ENCODE measurements at places on chromosomes 3 and 15.
A peak's percentile ranks its signal among the peaks of the same experiment; 100 is the strongest.

- DNase-seq = no peak
Measured at GRCh38 chr3:2944628-2945027, 165.5 kb downstream of the IL5RA start.

- no peak for DNase-seq
Measured at GRCh38 chr3:15390460-15390859, 36.9 kb downstream of the METTL6 start.

DNA sequence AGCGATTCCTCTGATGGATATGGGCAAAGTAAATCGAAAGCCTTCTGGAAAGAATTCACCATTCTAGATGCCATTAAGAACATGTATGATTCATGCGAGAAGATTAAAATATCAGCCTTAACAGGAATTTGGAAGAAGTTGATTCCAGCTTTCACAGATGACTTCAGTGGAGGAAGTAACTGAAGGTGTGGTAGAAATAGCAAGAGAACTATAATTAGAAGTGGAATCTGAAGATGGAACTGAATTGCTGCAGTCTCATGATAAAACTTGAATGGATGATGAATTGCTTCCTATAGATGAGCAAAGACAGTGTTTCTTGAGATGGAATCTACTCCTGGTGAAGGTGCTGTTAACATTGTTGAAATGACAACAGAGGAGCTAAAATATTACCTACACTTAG, 30.1 kb upstream of the TBC1D23 start:
- DNase-seq = no peak

DNA sequence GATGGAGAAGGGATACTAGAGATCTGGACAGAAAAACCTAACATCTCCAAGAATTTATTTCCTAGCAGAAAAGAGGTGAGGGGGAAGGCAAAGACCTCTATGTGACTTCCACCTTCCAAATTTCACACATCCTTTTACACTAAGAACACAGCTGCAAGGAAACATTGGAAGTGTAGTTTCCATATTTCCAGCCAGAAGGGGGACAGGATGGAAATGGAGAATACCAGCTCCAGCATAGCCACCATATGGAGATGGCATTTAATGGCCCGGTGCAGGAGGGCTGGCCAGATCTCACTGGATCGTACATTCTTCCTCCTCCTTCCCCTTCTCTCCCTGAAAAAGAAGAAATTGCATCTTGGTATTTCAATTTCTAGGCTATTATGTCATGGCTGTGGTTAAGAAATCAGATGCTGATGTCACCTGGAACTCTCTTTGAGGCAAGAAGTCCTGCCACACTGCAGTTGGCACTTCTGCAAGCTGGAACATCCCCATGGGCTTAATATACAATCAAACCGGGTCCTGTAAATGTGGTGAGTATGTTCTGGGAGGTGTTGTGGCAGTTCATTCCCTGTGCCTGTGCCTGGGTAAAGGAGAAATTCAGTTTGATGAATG, 36.9 kb upstream of the TF start:
- DNase-seq = no peak

DNA sequence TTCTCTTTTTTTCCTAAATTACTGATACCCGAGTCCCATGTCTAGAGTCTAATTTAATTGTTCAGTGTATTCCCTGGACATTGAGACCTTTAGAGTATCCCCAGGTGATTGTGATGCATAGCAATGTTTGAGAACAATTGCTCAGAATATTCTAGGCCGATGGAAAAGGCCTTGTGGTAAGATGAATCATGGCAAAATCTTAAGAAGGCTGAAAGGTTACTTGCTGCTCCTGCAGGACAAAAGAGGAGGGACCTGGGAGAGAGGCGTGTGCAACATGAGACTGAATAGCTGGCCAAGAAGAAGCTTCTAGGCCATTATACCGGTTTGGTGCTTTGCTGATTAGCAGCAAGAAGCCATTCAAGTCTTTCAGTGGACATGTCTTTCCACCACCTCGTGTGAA, 256.6 kb downstream of the ROBO2 start:
- no peak for DNase-seq

DNA sequence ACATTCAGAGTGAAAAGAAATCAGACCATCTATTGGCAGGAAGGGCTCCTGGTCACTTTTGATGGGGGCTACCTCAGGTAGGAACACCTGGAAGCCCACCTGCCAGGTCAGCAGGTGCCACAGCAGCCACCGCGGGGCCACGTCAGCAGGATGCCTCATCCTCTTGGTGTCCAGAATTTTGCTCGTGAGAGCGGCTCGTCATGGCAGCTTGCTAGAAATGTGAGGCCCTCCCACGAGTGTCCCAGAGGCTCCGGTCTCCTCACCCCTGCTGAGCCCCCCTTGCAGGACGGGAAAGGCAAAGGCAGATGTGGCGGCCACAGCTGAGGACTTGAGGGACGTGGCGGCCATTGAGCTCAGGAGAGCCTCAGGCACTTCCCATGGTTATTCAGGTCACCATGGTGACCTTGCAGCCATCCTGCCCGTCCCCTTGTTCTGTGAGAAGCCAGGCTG, 129.4 kb downstream of the LRRK1 start:
- DNase-seq = no peak

DNA sequence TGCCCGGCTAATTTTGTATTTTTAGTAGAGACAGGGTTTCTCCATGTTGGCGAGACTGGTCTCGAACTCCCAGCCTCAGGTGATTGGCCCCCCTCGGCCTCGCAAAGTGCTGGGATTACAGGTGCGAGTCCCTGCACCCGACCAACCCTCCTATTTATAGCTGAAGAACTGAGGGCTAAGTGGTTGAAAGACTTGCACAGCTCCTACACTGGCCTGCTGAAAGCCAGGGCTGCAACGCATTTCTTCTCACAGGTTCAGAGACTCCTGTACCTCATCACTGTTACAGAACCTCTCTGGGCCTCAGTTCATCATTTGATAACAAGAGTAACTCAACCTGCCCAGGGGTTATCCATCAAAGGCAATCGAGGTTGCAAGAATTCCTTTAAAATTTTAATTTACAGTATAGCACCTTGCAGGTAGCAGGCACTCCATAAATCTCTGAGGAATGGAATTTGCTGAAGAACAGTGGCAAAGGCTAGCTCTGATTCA, 626.5 kb upstream of the TBL1XR1 start:
- DNase-seq = no peak

GRCh38 chr3:102866845-102867244, 432.0 kb downstream of the ZPLD1 start:
- no peak for DNase-seq

GRCh38 chr15:74889390-74889882, 406 bp upstream of the MPI start:
- DNase-seq = no peak

DNA sequence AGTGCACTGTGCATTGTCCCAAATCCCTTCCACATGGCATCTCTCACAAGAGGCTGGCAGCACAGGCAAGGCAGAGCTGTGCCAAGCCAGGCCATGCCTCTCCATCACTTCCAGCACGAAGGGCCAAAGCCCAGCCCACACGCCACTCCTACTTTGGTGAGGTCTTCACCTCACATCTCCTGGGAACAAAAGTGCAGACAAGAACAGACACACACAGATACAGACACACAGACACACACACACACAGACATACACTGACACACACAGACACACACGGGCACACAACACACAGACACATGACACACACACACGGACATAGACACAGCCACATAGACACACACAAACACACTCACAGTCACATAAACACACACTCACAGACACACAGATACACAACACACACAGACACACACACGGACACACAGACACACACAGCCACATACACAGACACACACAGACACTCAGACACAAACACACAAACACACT, 233.3 kb downstream of the UACA start:
- no peak for DNase-seq

DNA sequence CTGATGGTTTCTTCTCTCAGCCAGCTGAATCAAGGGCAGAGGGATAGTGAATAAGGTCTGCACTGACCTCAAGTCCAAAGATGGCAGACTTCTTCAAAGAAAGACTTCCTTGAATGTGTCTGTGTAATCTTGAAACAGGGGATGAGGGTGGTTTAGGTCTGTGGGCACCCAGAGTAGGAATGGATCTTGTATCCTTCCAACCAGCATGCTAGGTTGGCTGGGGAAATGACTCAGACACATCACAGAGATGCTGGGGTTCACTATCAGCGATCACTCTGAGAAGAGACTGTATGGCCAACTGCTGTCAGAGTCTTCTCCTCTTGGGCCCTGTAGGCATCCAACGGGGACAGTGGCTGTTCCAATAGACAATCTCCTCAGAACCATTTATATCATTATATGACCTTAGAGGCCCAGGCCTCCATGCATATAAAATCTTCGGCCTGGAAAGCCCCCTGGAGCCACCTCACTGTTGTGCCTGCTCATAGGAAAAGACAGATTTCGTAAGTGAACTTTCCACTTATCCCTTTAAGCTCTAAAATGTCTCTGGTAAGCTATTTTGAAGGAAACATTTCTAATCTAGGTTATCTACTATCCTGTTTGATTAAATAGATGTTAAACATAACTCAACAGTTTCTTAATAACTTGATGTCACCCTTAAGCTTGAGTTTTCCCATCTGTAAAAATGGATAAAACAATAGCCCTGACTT, 58.5 kb downstream of the TIPARP start:
- DNase-seq = no peak

DNA sequence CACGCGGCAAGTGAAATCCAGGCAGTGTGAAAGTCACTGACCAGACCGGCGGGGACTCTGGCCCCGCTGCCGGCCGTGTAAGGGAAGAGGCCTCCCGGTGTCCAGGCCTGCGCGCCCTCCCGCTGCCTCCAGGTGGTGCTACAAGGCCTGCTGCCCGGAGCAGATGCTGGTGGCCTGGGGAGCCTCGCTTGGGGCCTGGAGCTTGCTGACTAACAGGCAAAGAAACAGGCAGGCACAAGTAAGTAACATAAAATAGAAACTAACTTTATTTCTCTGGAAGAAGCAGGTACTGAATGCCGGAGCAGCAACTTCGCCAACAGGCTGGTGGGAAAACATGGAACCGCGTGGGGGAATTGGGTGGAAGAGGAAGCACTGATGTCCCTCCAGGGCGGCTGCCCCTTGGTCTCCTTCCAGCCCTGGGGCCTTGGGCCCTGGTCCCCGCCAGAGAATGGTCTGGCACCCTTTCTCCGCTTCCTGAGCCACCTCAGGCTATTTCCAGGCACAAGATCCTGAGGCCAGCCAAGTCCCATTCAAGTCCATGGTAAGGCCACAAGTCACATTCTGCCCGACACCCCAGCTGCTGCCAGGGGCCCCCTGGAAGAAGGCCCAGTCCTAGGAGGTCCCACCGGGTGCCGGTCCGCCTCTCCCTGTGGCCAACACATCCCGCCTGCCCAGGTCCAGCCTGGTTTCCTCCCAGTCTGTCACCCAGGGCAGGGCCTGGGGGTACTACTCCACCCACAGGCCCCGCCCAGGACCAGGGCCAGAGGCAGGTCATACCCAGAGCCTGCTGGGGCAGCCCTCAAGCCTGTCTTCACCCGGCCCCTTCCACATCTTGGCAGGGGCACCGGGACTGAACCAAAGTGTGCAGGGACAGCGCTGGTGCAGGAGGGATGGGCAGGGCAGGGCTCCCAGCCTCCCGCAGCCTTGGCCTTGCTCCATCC, 45.0 kb downstream of the TNK2 start:
- peak; percentile 54 for DNase-seq

DNA sequence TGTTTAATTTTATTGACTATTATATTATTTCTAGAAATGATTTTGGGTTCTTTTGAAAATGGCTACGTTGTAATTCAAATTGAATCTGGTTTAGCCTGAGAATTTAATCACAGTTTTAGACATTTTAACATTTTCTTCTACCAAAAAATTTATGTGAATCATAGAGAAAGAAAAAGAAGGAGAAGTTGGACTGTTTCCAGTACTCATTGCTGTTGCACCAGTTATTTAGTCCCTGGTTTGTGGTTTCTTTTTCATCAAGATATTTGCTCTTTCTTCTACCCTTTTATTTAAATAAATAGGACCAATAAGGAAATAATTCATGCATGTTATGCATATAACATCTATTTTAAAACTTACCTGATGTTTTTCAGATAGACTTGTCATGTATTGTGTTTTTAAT, 1337.1 kb downstream of the ROBO1 start:
- no peak for DNase-seq

GRCh38 chr3:15787941-15788340, 9.8 kb downstream of the ANKRD28 start:
- DNase-seq = no peak

DNA sequence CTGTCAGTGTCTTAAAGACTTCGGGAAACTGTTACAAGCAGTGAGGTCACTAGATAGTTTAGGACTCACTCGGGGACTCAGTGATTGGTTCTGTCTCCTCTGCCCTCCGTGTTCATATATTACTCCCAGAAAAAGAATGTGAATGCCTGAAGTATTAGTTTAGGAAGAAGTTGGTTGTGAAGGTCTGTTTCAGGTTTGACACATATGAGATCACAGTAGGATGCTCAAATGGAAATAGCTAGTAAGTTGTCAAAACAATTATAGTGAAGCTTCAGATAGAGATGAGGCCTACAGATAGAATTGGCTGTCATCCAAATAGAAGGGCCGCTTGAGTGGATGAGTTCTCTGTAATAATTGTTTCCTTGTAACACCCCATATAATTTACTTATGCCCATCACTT, 172.6 kb downstream of the PLCL2 start:
- no peak for DNase-seq
